GM20000 (cell line): ENCODE measurements at places on chromosomes 4 and X.

- no peak for DNase-seq
Measured at GRCh38 chr4:23268072-23268771, 575.5 kb downstream of the GBA3 start.

GRCh38 chr4:63211375-63211774, 1197.9 kb downstream of the TECRL start:
- DNase-seq: no peak

- no peak for DNase-seq
Measured at GRCh38 chr4:83962492-83962891, 426.6 kb downstream of the GPAT3 start.

GRCh38 chrX:69101683-69102251, 63.5 kb downstream of the PJA1 start:
- no peak for DNase-seq

- DNase-seq: no peak
Measured at GRCh38 chr4:101954351-101954750, 163.8 kb downstream of the BANK1 start.
